Right cardiac atrium (tissue), 5 donors: ENCODE measurements at places on chromosomes 4 and X.

DNA sequence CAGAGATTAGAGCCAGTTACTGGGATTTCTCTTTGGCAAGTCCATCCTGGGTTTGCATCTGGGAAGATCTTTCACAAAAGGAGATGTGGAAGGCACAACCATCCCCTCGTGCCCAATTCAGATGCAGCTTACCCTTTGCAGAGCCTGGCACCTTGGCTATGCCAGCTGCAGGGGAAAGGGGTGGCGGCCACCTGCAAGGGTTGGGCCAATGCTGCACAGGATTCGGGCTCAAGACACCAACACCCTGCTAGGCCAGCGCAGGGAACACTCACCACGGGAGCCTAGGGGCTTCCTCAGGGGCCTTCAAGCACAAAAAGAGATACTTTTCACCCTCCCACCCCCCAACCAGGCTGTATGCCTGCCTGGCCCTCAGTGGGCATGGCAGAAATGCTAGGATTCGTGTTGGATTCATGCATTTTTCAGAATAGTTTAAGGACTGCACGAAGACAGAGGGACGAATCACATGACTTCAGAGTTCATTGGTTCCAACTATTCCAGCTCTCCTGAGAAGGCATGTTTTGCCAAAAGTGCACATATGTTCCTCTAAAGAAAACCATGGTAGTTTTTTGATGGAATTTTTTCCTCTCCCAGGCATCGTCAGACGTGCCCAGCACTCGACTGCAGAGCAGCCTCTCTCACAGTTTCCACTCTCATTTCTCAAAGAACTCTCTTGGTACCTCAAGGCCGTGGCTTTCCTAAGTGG is 94.4 kb downstream of the PHKA2 start:
- no peak for DNase-seq

DNA sequence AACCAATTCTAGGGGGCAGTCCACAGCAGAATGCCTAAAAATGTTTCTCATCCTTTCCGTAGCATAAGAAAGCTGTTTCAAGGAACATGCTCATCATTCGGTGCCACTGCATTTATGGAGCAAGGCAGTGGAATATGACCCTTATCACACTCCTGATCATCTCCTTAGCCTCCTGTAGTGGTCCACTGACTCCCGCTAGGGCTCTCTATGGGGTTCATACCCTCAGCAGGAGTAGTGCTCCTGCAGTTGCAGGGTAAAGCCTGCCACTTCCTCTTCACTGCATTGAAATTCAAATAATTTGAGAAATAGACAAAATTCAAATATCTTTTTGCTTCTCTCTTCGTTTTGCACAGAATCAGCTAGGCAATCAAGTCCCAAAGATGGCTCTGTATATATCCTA is 107.0 kb downstream of the NDST3 start:
- no peak for DNase-seq

- no peak for DNase-seq
These were observed 229.2 kb upstream of the ARSJ start for GRCh38 chr4:114208574-114209151.

DNA sequence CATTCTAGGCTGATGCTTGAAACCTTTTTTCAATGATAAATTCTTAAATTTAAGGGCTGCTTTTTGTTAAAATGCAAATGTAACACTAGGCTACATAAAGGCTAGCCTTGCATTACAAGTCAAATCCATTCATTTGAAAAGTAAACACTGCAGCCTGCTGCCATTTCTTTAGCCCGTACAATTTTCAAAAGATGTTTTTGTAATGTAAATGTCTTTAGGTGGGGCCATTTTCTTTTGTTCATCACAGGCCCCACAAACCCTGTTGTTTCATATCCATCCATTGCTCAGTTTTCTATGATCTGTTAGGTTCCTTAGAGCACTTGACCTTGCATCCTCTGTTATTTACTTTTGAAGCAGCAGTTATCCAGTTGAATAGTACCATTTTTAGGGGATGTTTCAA is 296.2 kb upstream of the AMOT start:
- DNase-seq, result no peak

DNA sequence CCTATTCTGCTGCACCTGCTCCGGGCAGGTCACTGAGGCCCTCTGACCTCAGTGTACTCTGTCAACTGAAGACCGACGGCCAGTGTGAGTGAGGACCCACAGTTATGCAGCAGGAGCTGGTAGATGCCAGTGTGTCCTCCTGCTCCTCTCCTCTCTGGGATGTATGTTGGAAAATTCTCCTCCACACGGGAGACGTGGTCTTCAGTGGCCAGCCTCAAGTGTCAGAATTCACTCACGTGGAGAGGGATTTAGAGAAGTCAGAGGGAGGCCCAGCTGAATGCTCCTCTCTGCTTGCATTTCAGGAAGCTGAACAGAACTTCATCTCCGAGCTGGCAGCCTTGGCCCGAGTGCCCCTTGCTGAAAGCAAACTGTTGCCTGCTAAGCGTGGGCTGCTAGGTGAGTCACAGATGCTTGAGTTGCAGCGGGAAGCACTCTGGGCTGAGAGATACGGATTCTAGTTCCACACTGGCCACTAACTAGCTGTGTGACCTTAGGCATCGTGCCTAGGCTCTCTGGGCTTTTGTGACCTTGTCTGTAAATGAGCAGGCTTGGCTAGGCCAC is 83.6 kb downstream of the CRMP1 start:
- no peak for DNase-seq

- DNase-seq, result no peak
These were observed 210.0 kb upstream of the IGFBP7 start for GRCh38 chr4:57320217-57320616.

GRCh38 chr4:185470501-185471195 is 885 bp downstream of the CCDC110 start:
- DNase-seq, result peak; percentile 62

- no peak for DNase-seq
These were observed at the start of gene AMER1 for GRCh38 chrX:64205441-64205734. AMER1 (minus strand) TSS chrX:64205708; CDS start chrX:64193286, 12,422 bp downstream.

DNA sequence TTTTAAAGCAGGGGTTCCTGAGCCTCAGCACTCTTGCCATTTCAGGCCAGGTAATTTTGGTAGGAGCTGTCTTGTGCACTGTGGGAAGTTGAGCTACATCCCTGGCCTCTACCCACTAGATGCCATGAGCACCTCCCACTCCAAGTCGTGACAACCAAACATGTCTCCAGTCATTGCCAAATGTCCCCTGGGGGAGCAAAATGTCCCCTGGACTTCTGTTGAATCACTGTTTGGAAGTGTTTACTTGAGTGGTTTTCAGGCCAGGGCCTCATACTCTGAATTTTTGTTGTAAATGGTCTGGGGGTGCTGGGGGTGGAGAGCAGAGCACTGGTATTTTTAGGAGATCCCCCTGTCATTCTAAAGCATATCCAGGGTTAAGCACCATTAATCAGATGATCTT is 3.2 kb downstream of the PDK3 start:
- DNase-seq, result no peak
